ENCODE measurements at places on chromosomes 3 and 15. TPM values are rescaled to one million over a fixed set of nuclear protein-coding genes. Genes with fewer than 3 reads are reported as not detected.

Gene TEX264
- total RNA-seq, result 74.3 TPM

Gene NUP210
- total RNA-seq, result 25.7 TPM

Gene CCR8
- not detected for total RNA-seq

Gene SKOR1
- not detected for total RNA-seq

Gene P2RY1
- total RNA-seq, result 0.54 TPM

Gene VPS13C
- 14.2 TPM for total RNA-seq

Gene KLHL24
- total RNA-seq, result 10.8 TPM

Gene SPSB4
- 0.25 TPM for total RNA-seq

Gene ADGRG7
- not detected for total RNA-seq

Gene ABI3BP
- total RNA-seq, result 1.8 TPM

Gene PYGO1
- 6.8 TPM for total RNA-seq

Gene DNAH12
- 0.18 TPM for total RNA-seq

Gene MCTP2
- not detected for total RNA-seq

Gene DAPK2
- 3.5 TPM for total RNA-seq

Gene IP6K2
- total RNA-seq, result 52.9 TPM

Gene PROK2
- not detected for total RNA-seq

Gene ISL2
- 3.5 TPM for total RNA-seq

Gene AQR
- 39.6 TPM for total RNA-seq

Gene MB21D2
- 5.7 TPM for total RNA-seq

Gene C15orf62
- total RNA-seq, result not detected

Gene SLC27A2
- 38.5 TPM for total RNA-seq

Gene RTP1
- not detected for total RNA-seq

Gene CLPX
- 49.8 TPM for total RNA-seq

Gene XYLB
- 4.8 TPM for total RNA-seq

Gene CCDC54
- total RNA-seq, result not detected

Gene NAALADL2
- total RNA-seq, result not detected

Gene RBM6
- 27.8 TPM for total RNA-seq

Gene ERICH6
- 0.07 TPM for total RNA-seq

Gene ALG1L2
- total RNA-seq, result not detected

Gene FSTL1
- total RNA-seq, result 65.9 TPM

Gene STRA6
- total RNA-seq, result 66.5 TPM
